ENCODE measurements at places on chromosomes 4 and X. TPM values are rescaled to one million over a fixed set of nuclear protein-coding genes. Genes with fewer than 3 reads are reported as not detected.
A peak's percentile ranks its signal among the peaks of the same experiment; 100 is the strongest.

The NPY2R gene
- total RNA-seq = not detected

The PRAF2 gene
- 18.8 TPM for total RNA-seq

The TNMD gene
- total RNA-seq = not detected

The FGFR3 gene
- 0.12 TPM for total RNA-seq

The NPY5R gene
- not detected for total RNA-seq

The GPR173 gene
- not detected for total RNA-seq

The F11 gene
- total RNA-seq = not detected

The SMIM10 gene
- total RNA-seq = not detected

The ZDHHC9 gene
- 5.5 TPM for total RNA-seq

DNA sequence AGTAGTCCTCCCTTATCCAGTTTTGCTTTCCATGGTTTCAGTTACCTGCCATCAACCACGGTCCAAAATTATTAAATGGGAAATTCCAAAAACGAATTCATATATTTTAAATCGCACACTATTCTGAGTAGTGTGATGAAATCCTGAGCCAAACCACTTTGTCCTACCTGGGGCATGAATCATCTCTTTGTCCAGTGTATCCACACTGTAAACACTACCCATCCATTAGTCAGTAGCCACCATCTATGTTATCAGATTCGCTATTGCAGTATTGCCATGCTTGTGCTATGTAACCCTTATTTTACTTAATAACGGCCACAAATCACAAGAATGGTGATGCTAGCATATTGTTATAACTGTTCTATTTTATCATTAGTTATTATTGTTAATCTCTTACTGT lies 704.6 kb downstream of the SMARCA1 start:
- no peak for DNase-seq

DNA sequence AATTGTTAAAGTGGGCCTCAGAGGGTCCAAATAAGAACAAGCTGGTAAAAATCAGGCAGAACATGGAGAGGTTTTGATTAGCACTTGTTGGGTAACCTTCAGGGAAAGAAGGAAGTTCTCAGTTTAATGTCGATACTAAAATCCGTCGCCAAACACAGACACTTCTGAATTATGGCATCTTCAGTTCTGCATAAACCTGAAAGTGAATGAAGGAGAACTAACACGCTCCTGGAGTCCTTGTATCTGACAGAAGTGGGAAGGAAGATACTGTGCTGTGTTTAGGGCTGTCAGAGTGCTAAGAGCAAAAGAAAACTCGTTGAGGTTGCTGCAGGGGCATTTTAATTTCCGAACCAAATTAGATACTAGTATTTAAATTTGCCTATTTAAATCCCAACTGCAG lies 106.2 kb downstream of the TMA16 start:
- DNase-seq = no peak

DNA sequence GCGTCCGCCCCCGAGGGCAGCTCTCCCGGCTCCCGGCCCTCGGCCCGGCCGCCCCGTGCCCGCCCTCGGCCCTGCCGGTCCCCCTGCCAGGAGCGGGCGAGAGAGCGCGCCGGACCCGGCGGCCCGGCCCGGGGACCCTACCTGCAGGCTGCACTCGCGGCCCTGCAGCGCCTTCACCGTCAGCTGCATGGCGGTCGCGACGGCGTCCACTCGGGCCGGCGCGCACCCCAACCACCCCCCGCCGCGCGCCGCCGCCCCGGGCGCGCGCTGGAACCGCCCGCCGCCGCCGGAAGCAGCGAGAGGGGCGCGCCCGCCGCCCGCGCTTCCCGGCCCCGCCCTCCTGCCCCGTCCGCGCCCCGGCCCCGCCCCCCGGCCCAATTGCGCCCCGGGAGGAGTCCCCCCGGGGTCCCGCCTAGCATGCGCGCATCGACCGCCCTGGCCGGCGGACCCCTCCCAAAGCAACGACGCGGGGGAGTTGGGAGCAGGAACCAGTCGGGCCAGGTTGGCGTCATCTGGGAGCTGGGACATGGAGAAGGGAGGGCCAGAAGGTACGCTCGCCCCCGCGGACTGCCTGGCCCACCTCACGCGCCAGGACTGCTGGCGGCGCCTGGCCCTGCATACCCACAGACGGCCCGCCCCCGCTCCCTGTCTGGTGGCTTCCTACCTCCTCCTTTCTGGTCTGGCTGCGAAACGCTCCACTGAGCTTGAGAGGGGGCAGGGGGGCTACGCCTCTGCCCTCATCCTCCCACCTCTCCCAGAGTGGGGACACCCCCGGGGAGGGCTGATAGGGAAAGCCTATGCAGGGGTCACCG lies at the start of gene UBL4A:
UBL4A (minus strand) TSS at position 220 of the 812 bp plus-strand sequence; CDS start at position 189, 31 bp downstream.
- peak; percentile 26 for DNase-seq

- no peak for DNase-seq
These were observed 84.0 kb downstream of the RTL9 start for GRCh38 chrX:110442635-110443034.

DNA sequence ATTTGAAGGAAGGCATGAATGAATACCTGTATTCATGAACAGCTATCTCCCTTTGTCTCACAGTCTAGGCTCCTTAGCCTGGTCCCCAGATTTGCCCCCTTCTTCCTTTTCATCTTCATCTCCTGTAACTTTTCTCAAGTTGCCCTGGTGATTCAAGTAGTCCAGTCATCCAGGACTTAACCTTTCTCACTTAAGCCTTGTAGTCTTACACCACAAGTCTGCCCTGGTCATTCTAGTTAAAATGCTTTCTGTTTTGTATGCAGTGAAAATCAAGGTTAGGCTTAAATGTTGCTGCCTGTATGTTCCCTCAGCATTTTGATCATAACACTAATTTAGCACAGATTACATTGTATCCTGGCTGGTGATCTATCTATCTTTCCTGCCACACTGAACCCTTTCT lies 58.5 kb upstream of the SLC7A11 start:
- no peak for DNase-seq

GRCh38 chr4:143224255-143224654 lies 39.5 kb downstream of the USP38 start:
- no peak for DNase-seq

- peak; percentile 51 for DNase-seq
These were observed 17.3 kb downstream of the APLN start for GRCh38 chrX:129637217-129638109.

DNA sequence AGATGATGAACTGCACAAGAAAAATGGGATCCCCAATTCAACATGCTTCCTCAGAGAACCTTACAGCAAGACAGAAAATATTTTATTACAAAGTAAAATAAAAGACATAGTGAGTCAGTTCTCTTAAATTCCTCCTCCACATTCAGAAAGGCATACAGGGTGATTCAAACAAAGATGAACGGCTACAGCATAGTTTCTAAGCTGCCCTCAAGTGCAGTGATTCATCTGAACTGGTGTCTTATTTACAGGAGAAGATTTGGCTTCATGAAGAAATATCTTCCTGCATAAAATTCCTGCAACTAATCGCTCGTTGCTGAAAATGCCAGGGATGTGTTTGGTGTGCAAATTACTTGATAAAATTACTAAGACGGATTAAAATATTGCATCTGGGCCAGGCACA lies 103.6 kb downstream of the PRKX start:
- DNase-seq = no peak

DNA sequence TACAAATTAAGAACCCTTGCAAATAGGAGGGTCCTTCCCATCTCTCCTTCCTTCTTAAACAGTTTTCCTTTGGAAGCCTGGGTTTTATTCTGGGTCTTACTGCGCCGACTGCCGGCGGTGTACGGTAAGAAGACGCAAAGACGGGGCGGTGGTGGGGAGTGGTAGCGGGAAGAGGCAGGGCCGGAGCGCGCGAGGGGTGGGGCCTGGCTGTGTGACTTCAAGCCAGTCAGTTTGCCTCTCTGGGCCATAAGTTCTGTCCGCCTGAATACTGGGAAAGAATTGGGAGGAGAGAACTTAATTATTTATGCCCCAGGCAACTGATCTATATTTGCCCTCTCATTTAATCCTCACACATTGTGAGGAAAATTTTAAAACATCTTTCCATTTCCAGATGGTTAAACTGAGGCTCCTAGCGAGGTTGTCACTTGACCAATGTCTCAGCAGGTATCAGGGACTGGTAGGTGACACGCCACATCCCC lies 726 bp upstream of the KANTR start:
- peak; percentile 67 for DNase-seq

- DNase-seq = no peak
These were observed 912.6 kb upstream of the LCORL start for GRCh38 chr4:18934197-18934596.

GRCh38 chr4:1856071-1856942 lies at the start of gene LETM1:
Gene LETM1 (minus strand): TSS chr4:1856156. CDS start chr4:1855950, 206 bp downstream.
- peak; percentile 85 for DNase-seq

- DNase-seq = no peak
These were observed 44.1 kb upstream of the NEUROG2 start for GRCh38 chr4:112560084-112560483.

- no peak for DNase-seq
These were observed 383.7 kb downstream of the NAF1 start for GRCh38 chr4:162782778-162783525.

Measured in T-helper 17 cell (primary cell).